ENCODE measurements at places on chromosomes 16 and 17. TPM values are rescaled to one million over a fixed set of nuclear protein-coding genes. Genes with fewer than 3 reads are reported as not detected.
A peak's percentile ranks its signal among the peaks of the same experiment; 100 is the strongest.

DNA sequence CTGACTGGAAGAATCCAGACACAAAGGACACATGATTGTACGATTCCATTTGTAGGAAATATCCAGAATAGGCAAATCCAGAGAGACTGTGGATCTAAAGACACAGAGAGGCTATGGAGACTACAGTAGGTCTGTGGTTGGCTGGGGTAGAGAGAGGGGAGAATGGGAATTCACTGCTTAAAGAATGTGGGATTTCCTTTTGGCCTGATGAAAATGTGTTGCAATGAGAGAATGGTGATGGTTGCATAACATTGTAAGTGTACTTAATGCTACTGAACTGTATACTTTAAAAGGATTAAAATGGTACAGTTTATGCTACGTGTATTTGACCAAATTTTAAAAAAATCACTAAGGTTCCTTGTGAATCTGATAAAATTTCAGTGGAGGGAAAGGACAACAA, 62.1 kb downstream of the GPRC5B start:
- no peak for DNase-seq
- no peaks in the 10 kb centered on the region for H3K27me3 ChIP-seq
- H3K4me1 ChIP-seq, result no peaks in the 10 kb centered on the region
- H3K36me3 ChIP-seq, result no peaks in the 10 kb centered on the region
- no peak overlapping the region for H3K4me3 ChIP-seq
- no peak overlapping the region for H3K27ac ChIP-seq

- DNase-seq, result no peak
- H3K4me1 ChIP-seq, result peaks cover 22% of the 10 kb centered on the region
- H3K36me3 ChIP-seq, result no peaks in the 10 kb centered on the region
- H3K27me3 ChIP-seq, result peaks cover 82% of the 10 kb centered on the region
- peak overlapping the region; percentile 55 for H3K4me3 ChIP-seq
Measured at GRCh38 chr17:49997301-49997650, 2.3 kb upstream of the DLX3 start.

GRCh38 chr17:43211123-43211479, 574 bp upstream of the TMEM106A start:
- peak overlapping the region; percentile 56 for H3K4me3 ChIP-seq
- H3K36me3 ChIP-seq, result peaks cover 48% of the 10 kb centered on the region
- H3K27me3 ChIP-seq, result no peaks in the 10 kb centered on the region
- H3K27ac ChIP-seq, result peak overlapping the region; percentile 95
- H3K4me1 ChIP-seq, result peaks cover 21% of the 10 kb centered on the region

DNA sequence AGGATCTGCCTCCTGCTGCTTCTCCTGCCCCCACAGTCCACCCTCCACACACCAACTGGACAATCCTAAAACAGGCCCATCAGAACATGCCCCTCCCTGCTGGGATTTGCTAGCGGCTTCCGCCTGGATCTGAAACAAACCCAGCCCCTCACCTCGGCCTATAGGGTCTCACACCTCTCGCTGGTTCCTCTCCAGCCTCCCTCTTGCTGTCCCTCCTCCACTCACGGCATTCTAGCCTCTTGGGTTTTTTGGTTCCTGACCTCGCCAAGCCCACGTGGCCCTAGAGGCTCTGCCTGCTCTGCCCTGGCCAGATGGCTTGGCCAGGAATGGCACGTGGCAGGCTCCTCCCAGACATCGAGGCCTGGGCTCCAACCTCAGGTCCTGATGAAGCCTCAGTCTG, 15.7 kb upstream of the MTSS2 start:
- no peaks in the 10 kb centered on the region for H3K36me3 ChIP-seq
- no peak overlapping the region for H3K4me3 ChIP-seq
- peaks cover 72% of the 10 kb centered on the region for H3K4me1 ChIP-seq
- no peak overlapping the region for H3K27ac ChIP-seq
- H3K27me3 ChIP-seq, result no peaks in the 10 kb centered on the region

- H3K4me3 ChIP-seq, result no peak overlapping the region
- H3K27me3 ChIP-seq, result peaks cover 7% of the 10 kb centered on the region
- H3K36me3 ChIP-seq, result no peaks in the 10 kb centered on the region
- no peak for DNase-seq
Measured at GRCh38 chr16:15765116-15765515, 91.7 kb downstream of the MYH11 start.

The PPL gene
- total RNA-seq, result 7.5 TPM

- peak overlapping the region; percentile 85 for H3K4me3 ChIP-seq
- DNase-seq, result peak; percentile 78
- H3K27me3 ChIP-seq, result peaks cover 5% of the 10 kb centered on the region
- H3K4me1 ChIP-seq, result peaks cover 14% of the 10 kb centered on the region
Measured at GRCh38 chr16:31700530-31701388, 172.8 kb upstream of the ZNF267 start.

The YBX2 gene
- 0.56 TPM for total RNA-seq

DNA sequence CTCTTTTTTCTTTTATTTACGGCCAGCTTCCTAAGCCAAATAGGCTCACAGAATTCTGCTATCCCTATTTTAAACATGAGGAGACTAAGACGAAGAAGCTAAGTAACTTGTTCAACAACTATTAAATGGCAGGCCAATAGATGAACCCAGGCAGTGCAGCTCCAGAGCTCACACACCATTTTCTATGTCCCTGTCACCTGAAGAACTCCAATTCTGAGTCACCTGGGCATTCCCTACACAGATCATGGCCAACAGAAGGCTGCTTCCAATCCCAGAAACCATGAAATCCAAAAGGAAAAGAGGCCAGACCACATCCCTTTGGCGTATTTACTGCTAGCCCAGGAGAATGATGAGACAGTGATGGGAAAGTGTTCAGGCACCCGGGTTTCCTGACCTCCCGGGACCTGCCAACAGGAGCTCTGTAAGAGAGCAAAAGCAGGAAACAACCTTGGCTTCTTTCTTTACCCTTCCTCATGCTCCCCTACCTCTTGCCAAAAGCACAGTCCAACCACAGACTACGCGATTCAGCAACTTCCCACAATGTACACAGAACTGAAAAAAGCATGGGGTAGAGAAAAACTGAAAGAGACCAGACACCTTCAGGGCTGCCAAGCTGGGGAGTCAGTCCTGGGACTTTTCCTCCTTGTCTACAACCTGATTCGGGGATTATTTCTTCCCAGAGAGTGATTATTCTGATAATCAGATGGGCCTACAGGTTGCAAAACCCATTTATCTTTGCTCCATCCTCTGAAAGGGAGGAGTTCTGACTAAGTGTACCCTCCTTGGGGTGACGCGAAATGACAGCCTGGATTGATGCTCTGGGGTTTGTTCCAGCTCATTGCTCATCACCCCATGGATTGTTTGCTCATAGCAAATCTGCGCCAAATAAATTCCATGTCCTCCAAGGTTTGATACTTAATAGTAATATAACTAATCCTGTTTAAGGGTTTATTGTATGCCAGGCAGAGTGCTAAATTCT, 47.8 kb upstream of the HAS3 start:
- H3K27ac ChIP-seq, result no peak overlapping the region
- H3K36me3 ChIP-seq, result no peaks in the 10 kb centered on the region
- H3K4me3 ChIP-seq, result no peak overlapping the region
- DNase-seq, result no peak
- H3K27me3 ChIP-seq, result no peaks in the 10 kb centered on the region
- H3K4me1 ChIP-seq, result peaks cover 9% of the 10 kb centered on the region

DNA sequence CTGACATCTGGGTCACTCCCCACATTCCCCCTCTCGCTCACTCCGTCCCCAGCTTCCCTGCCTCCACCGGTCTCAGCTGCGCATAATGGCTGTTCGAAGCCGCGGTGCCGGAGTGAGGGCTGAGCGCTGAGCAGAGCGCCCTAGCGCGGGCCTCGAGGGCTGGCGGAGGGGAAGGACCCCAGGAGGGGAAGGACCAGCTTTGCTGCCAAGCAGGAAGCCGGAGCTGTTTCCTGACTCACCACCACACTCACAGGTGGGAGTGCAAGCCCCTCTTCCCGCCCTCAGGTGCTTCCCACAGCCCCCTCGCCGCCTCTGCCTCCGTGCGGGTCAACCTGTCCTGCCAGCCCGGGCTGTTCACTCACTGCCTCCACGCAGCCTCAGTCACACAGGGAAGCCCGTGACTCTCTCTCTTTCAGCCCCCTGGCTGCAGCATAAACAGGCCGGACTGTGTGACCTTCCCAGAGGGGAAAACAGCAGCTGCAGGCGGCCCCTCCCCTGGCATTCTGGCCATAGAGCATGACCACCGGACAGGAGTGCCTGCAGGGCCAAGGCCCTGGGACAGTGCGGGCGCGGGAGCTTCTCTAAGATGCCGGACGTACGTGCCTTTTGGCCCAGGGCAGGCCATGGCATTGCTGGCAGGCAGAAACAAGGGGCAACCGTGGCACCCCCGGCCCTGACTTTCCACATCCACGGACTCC, 23.7 kb downstream of the SLC43A2 start:
- H3K27me3 ChIP-seq, result no peaks in the 10 kb centered on the region
- no peak overlapping the region for H3K4me3 ChIP-seq
- no peak overlapping the region for H3K27ac ChIP-seq
- DNase-seq, result no peak
- no peaks in the 10 kb centered on the region for H3K36me3 ChIP-seq

- no peaks in the 10 kb centered on the region for H3K36me3 ChIP-seq
- no peaks in the 10 kb centered on the region for H3K27me3 ChIP-seq
- no peak for DNase-seq
- H3K4me1 ChIP-seq, result peaks cover 17% of the 10 kb centered on the region
- no peak overlapping the region for H3K27ac ChIP-seq
Measured at GRCh38 chr17:36481829-36482228, 4.7 kb upstream of the ZNHIT3 start.

DNA sequence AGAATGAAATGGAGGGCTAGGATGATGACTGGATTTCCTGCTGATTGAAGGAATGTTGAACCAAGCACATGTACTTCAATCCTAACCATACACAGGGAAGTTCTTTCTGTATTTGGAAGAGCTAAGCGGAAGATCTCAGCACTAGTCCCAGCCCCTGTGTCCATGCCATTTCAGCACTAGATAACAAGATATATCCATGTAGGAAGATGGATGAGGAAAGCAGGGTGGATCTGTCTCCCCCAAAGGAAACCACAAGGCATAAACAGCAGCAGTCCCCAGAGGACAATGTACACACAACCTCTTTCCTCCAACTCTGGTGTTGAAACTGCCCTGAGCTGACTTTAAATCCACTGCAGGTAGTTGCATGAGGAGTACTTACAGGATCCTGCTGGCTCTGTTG, 75.1 kb downstream of the GRIN2A start:
- H3K27ac ChIP-seq, result no peak overlapping the region
- H3K4me3 ChIP-seq, result no peak overlapping the region
- no peaks in the 10 kb centered on the region for H3K4me1 ChIP-seq
- H3K36me3 ChIP-seq, result no peaks in the 10 kb centered on the region
- H3K27me3 ChIP-seq, result no peaks in the 10 kb centered on the region
- no peak for DNase-seq

The CPHXL gene
- total RNA-seq, result not detected

DNA sequence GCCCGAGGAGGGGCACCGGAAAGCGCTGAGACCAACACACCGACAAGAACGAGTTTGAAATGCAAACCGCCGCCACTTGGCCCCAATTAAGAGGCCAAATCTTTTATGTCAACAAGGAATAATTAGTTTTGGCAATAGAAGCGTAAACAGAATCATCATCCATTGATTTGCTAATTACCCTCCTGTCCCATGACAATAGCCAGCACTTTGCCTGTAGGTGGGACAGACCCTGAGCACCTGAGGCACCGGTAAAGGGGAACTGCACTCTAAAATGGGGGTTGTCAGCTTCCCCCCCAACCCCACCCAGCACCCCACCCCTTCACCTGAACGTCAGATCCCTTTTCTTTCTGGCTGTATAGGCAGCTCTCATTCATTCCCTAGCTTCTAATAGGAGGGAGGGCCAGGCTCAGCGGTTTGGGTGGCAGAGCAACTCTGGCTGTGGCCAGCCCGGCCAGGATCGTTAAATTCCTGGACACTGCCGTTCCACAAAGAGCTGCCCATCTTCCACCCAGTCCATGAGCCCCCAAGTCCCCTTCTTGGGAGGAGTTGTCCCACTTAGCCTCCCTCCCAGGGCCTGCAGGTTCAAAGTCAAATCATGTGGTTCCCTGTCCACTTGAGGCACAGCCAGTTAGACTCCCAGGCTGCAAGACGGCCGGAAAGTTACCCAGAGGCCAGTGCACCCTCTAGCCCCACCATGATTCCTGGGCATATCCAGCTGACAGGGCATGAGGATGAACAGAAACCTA, 45.8 kb downstream of the WNT3 start:
- no peak for DNase-seq
- H3K36me3 ChIP-seq, result no peaks in the 10 kb centered on the region
- H3K4me3 ChIP-seq, result peak overlapping the region; percentile 80
- H3K4me1 ChIP-seq, result peaks cover 15% of the 10 kb centered on the region

- no peak for DNase-seq
- no peak overlapping the region for H3K27ac ChIP-seq
- no peak overlapping the region for H3K4me3 ChIP-seq
- no peaks in the 10 kb centered on the region for H3K36me3 ChIP-seq
- H3K4me1 ChIP-seq, result peaks cover 5% of the 10 kb centered on the region
- no peaks in the 10 kb centered on the region for H3K27me3 ChIP-seq
Measured at GRCh38 chr16:84224554-84224953, 15.3 kb downstream of the KCNG4 start.

DNA sequence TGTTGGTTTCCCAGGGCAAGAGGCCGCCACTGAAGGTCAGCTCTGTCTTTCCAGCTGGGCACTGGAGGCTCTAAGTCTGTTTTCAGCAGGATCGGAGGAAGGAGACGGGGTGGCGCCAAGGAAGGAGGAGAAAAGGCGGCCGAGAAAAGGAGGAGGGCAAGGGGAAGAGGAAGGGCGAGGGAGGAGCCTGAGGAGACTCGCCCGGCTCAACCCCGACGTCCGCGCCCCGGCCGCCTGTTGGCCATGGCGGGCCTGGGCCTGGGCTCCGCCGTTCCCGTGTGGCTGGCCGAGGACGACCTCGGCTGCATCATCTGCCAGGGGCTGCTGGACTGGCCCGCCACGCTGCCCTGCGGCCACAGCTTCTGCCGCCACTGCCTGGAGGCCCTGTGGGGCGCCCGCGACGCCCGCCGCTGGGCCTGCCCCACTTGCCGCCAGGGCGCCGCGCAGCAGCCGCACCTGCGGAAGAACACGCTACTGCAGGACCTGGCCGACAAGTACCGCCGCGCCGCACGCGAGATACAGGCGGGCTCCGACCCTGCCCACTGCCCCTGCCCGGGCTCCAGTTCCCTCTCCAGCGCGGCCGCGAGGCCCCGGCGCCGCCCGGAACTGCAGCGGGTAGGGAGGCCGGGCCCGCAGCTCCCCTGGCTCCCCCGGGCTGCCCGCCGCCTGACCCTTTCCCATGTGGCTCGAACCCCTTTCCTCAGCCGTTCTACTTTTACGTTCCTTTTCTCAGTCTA, at the start of gene RNF135:
TSS of gene RNF135 (plus strand) at position 209 of the 737 bp plus-strand sequence. CDS start at position 244, 35 bp downstream.
- no peaks in the 10 kb centered on the region for H3K36me3 ChIP-seq
- DNase-seq, result peak; percentile 90
- peak within 1 kb of the TSS; percentile 92 for H3K4me3 ChIP-seq
- no peaks in the 10 kb centered on the region for H3K27me3 ChIP-seq

The DNASE1L2 gene
- not detected for total RNA-seq

The DOC2B gene
- 6.3 TPM for total RNA-seq

- DNase-seq, result no peak
- no peaks in the 10 kb centered on the region for H3K27me3 ChIP-seq
- H3K4me1 ChIP-seq, result peaks cover 28% of the 10 kb centered on the region
Measured at GRCh38 chr17:67438667-67439066, 61.6 kb downstream of the PITPNC1 start.

The TBC1D26 gene
- not detected for total RNA-seq

- no peak overlapping the region for H3K27ac ChIP-seq
- no peaks in the 10 kb centered on the region for H3K27me3 ChIP-seq
Measured at GRCh38 chr16:1930338-1930720, 12.1 kb upstream of the HS3ST6 start.

- no peak overlapping the region for H3K27ac ChIP-seq
- DNase-seq, result no peak
- H3K27me3 ChIP-seq, result no peaks in the 10 kb centered on the region
- H3K4me1 ChIP-seq, result peaks cover 61% of the 10 kb centered on the region
- H3K36me3 ChIP-seq, result no peaks in the 10 kb centered on the region
Measured at GRCh38 chr16:48367441-48368049, 17.7 kb downstream of the SIAH1 start.
